ENCODE measurements at places on chromosomes 16 and 17. TPM values are rescaled to one million over a fixed set of nuclear protein-coding genes. Genes with fewer than 3 reads are reported as not detected.

DNA sequence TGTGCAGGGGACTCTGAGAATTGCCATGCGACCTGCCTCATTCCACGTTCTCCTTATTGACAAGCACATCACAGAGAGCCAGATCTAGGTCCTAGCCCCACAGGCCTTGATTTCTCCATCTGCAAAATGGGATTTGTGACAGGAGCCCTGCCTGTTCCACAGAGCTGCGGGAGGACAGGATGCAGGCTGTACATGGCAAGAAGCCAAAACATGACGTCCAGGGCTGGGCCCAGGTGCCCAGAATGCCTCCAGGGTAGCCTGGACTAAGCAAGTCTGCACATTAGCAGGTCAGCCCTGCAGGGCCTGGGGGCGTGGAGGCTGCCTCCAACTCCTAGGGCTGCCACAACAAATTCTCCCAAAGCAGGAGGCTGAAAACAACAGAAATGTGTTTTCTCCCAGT lies 235.7 kb upstream of the SDK2 start:
- DNase-seq: no peak

- peak; percentile 91 for DNase-seq
These were observed 503 bp upstream of the PLCD3 start for GRCh38 chr17:45132572-45133463.

DNA sequence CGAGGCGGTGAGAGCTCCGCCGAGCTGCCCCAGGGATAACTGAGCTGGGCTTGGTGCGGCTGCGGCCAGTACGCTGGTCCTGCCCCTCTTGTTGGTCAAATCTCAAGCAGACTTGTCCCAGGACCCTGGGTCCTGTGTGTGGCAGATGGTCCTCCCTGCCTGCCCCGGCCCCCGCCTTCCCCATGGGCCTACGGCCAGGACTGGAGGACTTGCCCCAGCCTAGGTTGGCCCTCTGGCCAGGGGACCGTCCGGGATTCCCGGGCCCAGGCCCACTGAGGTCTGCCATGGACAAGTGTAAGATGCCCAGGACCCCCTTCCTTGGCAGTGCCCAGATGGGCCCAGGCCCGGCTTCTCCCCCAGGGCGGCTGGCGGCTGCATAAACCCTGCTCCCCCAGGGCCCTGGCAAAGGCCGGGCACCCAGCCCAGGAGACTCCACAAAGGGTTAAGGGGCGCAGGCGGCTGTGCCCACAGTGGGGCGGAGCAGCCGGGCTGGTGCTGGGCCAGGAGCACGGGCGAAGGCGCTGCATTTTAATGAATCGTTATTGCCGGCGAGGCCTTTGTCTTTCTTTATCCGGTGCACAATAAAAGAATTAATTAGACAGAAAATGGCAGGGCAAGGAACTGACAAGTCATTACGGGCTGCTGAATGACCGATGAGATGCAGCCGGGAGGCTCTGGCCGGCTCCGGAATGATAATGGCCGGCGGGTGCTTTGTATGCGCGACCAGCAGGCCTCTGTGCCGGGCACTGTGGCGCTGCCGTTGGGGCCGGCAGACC lies 9.1 kb downstream of the SOX8 start:
- no peak for DNase-seq

- no peak for DNase-seq
These were observed 54.0 kb downstream of the TBC1D16 start for GRCh38 chr17:79981661-79982101.

- no peak for DNase-seq
These were observed 126.0 kb downstream of the RAB11FIP4 start for GRCh38 chr17:31517524-31517923.

FOXC2 gene
- 57.2 TPM for total RNA-seq

GRCh38 chr17:75404731-75405364 lies 630 bp downstream of the GRB2 start:
- no peak for DNase-seq

ADAD2 gene
- not detected for total RNA-seq

DNA sequence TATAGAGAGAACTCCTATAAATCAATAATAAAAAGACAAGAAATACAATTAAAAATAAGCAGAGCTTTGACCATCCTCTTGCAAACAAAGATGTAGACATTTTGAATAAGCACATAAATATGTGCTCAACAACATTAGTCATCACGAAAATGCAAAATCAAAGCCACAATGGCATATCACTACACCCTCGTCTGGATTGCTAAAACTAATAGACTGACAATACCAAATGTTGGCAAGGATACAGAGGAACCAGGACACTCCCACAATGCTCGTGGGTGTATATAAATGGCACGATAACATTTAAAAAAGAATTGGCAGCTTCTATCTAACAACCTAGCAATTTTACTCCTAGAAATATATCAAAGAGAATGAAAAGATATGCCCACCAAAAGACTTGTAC lies 530.8 kb downstream of the HAPSTR1 start:
- DNase-seq: no peak

QPRT gene
- 5.7 TPM for total RNA-seq

DNA sequence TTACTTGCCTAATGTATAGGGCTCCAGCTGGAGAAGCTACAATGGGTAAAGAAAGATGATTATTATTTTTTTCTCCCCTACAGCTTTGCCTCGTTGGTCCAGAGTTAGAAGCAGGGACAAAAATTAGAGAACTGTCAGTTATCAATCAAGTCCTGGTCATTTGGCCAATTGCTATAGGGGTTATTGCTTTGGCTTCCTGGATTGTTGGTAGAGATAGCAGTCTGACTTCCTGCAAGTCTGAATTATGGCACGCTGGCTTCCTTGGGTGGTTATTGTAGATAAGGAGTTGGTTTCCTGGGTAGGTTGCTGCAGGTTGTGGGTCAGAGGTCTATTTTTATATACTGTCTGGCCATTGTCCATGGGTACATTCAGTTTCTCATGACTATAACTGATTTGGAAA lies 84.7 kb upstream of the ELAC2 start:
- no peak for DNase-seq

GNGT2 gene
- not detected for total RNA-seq

GDPD3 gene
- total RNA-seq: 0.53 TPM

DNA sequence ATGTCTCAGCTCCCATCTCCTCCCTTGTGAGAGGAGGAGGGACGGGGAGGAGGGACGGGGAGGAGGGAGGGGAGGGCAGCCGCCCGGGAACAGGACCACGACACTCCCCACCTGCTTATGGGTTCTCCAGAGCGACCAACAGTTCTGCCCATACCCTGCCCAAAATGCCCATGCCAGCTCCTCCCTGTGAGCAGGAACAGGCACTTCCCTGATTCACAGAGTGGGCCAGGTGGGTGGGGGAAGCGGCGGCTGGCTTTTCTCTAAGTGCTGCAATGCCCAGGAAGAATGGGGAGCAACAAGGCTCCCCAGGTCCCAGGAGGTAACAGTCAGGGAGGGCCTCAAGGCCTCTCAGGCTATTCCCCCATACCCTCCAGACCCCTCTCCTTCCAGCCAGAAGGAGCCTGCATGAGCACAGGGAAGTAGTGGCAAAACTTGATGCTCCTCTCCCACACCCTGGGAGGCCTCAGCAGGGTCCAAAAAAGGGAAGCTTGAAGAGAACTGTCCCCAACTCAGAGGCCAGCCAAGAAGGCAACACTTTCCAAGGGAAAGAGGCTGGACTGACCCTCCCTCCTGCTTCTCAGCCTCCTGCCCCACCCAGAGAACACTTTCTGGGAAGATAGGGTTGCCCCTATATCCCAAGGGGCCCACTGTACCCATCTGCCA lies 53.8 kb downstream of the MYO18A start:
- DNase-seq: no peak

DNA sequence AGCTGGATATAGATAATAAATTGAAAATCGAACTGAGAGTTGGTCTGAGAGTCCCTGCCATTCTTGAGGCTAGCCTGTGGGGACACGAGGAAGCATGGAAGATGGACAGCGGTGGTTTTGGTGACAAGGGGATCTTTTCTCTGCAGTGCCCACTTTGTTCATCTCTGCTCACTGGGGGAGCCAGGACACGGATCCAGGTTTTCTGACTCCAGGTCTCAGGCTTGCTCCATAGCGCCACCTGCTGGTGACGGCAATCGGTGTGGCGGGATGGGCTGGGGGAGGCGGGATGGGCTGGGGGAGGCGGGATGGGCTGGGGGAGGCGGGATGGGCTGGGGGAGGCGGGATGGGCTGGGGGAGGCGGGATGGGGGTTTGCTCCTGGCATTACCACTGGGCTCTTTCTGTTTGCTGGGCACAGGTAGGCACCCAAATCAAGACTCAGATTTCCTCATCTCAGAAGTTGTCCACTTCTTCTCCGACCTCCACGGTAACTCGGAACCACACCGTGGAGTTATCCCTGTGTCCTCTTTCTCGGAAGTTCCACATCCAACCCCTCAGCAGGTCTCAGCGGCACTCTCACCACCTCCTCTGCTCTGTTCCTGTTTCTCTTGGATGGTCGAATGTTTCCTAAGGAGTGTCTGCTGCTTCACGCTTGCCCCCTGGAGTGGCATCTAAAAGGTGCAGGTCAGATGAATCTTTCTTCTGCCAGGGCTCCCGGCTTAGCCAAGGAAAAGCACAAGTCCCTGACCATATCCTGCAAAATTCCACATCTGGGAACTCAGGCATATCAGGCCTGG lies 142.4 kb downstream of the CYLD start:
- peak; percentile 34 for DNase-seq

TNFRSF13B gene
- not detected for total RNA-seq

CHST5 gene
- total RNA-seq: not detected

DNA sequence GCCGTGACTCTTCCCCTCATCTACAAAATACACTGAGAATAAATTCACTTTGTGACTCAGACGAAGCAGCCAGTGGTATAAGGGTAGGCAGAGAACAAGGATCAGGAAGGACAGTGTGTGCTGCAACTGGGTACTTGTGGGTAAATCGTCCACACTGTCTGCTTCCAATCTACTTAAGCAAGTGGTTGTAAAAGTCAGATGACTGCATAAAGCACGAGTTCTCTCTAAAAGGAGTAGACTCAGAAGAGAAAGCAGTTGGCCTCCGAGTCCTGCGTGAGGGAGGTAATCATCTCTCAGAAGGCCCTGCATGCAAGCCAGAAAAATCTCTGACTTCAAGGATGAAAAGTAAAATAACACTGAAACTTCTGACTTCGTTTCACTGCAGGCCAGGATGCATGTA lies 43.1 kb downstream of the ANKFY1 start:
- DNase-seq: no peak

IL17C gene
- not detected for total RNA-seq

PYY gene
- not detected for total RNA-seq

DNA sequence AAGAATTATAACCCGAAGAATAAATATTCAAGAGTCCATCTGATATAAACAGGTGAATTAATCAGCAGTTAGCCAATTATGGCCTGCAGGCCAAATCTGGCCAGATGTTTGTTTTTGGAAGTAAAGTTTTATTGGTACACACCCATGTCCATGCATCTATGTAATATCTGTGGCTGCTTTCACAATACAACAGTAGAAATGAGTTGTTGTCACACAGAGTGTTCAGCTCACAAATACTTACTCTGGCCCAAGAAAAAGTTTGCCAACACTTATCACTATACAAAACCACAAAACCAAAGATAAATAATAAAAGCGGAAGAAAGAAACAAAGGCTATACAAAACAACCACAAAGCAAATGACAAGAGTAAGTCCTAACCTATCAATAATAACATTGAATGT lies 109.4 kb downstream of the CDYL2 start:
- no peak for DNase-seq

DNA sequence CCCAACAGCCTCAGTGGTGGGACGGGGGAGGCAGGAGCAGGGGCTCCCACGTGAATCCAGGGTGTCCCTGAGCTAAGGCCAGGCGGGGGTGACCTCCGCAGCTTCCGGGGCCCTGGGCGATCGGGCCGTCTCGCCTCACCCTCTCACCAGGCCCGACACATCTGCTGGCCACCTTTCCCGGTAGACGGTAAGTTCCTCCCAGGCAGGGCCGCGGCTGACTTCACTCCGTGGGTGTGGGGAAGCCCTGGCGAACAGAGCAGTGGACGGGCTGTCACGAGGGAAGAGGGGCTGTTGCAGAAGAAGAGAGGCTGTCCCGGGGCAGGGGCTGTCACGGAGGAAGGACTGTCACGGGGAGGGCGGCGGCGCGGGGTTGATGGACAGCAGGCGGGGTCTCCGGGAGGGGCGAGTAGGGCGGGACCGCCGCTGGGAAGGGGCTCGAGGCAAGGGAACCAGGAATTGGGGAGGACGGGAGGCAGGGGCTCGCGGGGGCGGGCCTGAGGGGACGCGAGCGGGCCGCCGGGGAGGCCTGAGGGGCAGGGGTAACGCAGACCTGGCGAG lies 498 bp downstream of the PKMYT1 start:
- no peak for DNase-seq

- DNase-seq: no peak
These were observed 2.9 kb downstream of the HEXIM1 start for GRCh38 chr17:45150911-45151809.

DNA sequence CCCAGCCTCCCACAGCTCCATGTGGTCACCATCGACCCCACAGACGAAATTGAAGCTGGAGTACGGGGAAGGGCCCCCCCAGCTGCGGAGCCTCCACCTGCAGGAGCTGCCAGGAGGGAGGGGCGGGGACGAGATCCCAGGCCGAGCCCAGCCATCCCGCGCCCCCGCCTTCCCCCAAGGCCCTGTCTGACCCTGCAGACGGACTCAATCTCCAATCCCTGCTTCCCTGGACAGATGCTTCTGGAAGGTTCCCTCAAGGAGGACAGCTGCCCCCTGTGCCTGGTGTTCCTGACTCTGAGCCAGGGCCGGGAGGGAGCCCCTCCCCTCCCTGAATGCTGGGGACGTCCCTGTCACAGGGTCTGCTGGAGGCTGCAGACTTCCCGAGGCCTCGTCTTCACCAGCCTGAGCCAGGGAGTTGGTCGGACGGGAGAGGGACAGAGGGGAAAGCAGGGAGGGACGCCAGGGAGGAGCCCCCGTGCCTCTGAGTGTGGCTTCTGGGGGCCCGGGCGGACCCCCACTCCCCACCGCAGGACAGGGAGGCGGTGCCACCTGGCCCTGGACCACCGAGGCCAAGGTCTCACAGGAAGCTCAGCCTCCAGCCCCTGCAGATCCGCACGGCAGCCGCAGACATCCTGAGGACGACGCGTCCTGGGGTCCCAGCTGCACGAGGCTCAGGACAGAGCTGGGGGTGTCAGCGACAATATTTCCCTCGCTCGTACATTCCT lies 21.3 kb upstream of the C1QTNF8 start:
- DNase-seq: no peak

KCNJ18 gene
- total RNA-seq: not detected

DNA sequence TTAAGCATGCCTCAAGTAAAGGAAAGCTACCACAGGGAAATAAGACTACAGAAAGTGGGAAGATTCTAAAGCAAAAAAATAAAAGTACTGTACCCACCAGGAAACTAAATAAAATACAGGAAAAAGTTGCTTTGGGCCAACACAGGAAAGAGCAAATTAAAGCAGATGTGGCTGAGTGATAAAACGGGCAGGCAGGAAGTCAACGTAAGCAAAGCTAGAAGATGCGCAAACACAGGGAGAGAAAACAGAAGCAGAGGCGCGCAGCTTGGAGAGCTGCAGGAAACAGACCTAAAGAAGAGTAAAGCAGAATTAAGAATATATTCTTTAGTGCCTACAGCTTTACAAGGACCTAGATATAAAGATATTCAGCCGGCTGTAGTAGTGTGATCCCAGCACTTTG lies 21.7 kb downstream of the USP36 start:
- no peak for DNase-seq
